Globus pallidus (tissue), 1 donor: ENCODE measurements at places on chromosomes 1 and 21.

GRCh38 chr1:56468518-56468917 is 110.8 kb downstream of the PLPP3 start:
- no peak for DNase-seq

DNA sequence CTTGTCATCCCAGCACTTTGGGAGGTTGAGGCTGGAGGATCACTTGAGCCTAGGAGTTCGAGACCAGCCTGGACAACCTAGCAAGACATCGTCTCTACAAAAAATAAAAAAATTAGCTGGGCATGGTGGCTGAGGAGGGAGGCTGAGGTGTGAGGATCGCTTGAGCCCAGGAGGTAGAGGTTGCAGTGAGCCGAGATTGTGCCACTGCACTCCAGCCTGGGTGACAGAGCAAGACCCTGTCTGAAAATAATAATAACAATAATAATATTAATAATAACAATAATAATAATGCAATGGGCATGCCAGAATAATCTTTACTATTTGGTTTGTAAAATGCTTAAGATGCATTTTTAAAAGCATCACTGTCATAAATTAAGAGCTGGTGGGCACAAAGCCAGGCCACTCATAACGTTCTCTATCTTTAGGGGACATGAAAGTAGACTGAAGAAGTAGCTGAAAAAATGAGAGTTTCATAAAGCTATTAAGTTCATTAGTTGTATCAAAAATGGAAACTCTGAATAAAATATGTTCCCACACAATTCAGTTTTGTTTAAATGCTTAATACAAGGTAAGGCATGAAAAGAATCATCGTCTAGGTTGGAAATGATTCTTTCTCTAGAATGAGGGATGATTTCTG is 51.6 kb upstream of the ITPKB start:
- no peak for DNase-seq

- no peak for DNase-seq
These were observed 13.6 kb downstream of the TUFT1 start for GRCh38 chr1:151553659-151554058.

DNA sequence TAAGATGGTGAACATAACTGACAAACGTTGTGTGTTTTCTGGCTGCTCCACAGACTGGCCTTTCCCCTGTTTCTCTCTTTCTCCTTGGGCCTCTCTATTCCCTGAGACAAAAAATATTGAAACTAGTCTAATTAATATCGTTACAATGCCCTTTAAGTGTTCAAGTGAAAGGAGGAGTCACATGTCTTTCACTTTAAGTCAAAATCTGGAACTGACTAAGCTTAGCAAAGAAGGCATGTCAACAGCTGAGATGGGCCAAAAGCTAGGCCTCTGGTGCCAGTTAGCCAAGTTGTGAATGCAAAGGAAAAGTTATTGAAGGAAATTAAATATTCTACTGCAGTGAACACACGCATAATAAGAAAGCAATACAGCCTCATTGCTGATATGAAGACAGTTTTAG is 32.2 kb upstream of the FCRL3 start:
- DNase-seq, result no peak

DNA sequence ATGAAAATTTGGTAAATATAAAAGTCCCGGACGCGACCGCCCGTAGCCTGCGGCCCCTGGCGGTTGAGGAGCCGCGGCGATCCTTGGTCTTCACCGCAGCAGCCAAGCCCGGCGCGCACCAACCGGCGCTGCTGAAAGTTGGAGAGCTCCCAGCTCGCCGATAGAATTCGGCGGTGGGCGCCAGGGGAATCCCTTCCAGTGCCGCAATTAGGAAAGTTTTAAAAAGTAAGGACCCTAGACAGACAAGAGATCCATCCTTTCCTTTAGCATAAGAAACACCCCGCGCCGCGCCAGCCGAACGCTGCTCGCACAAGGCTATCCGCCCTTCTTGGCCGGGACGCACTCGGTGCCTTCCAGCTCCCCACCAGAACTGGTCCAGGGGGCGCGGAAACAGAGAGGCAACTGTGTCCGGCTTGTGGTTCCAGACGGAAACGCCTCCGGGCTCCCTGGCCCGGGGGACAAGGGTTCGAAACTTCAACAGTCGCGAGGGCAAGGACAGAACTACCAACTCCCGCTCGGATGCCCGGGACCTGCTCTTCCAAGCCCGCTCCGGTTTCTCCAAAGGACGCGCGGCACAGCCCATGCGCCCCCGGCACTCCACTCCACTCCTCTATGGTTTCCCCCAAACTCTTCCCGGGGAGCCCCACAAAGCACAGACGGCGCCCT is 1.7 kb downstream of the FAM78B start:
- DNase-seq, result no peak

DNA sequence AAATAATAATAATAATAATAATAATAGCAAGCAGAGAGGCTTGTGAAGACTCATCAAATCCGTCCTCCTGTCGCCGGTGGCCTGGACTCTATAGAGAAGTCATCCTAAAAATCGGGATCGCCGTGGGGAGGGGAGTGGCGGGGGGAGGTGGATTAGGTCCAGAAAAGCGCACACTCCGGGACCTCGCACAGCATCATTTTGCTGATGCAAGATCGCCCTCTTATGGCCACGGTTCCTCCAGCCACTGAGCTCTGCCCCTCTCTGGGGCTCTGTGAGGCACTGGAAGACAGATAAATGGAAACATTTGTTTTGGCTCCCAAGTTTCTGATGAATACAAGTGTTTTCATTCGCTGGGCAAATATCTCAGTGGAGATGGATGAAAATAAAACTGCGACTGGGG is 612.0 kb downstream of the MATN1 start:
- peak; percentile 34 for DNase-seq

DNA sequence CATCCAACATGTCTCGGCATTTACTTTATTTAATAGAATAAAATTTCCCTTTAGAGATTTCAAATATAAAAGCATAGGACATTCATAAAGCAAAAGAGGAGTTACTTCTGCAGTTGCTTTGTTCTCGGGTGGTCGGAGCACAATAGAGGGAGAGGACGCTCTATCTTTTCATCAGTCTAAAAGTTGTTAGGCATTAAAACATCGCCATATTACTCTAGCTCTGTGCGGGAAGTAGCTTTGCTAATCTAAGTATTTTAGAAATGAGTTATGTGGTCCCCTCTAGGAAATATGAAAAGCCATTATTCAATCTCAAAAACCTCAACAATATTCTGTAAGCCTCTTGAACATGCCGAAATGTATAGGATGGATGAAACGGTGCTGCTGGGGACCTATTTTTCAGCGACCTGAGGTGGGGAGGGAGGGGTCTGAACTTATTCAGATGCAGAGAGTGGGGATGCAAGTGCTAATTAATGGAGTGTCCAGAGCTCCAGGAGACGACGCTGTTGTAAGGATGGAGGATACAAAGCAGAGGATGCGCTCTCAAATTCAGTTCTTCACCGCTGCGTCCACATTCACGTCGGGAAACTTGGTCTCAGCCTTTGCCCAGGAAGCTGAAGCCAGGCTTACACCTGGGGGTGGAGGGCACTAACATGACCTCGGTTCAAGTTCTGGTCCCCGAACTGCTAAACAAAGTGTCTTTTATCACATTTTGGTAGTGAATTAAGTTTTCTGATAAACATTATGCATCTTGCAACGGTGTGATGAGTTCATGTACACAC is 6.3 kb downstream of the CDKN2C start:
- DNase-seq, result peak; percentile 48

DNA sequence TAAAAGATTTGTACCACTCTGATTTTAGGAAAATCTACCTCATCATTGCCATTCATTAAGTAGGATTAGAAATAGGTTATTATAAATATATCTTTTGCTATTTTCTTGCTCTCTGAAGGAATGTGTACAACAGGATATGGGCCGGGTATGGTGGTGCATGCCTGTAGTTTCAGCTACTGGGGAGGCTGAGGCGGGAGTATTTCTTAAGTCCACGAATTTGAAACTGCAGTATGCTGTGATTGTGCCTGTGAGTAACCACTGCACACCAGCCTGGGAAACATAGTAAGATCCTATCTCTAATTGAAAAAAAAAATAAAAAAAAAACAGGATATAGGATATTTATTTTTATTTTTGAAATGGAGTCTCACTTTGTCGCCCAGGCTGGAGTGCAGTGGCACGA is 50.0 kb downstream of the CLIC4 start:
- no peak for DNase-seq

DNA sequence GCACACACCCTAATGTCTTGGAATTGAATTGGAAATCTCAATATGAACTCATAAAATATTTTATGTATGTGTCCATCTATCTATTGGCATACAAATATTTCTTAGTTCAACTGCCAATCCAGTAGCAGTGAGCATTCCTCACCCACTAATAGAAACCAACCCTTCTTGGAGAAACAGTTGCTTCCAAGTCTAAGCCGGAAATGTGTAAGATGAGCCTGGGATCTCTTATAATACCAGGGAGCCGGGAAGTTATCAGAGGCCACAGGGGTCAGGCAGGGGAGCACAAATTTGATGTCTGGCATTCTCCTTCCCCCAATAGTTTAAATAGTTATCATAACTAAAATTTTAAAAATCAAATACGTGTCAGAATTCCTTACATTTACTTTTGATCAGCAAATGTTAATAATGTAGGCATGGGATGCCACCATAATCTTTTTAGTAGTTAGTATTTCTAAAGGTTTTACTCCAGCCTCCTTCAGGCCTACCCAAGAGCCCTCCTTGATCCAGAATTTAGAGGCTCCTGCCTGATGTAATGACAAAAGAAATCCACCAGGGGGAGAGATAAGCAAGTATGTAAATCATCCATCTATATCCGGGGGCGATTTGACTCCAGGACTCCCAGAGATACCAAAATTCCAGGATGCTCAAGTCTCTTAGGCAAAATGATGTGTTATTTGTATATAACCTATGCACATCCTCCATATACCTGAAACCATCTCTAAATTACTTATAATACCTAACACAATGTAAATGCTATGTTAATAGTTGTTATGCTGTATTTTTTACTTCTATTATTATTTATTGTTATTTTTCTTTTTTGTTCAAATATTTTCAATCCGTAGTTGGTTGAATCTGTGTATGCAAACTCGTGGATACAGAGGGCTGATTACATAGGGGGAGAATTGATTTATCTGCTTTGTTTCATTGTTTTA is 218.7 kb upstream of the COA6 start:
- DNase-seq, result peak; percentile 58

- no peak for DNase-seq
These were observed 67.9 kb upstream of the PPM1J start for GRCh38 chr1:112783059-112783458.

GRCh38 chr1:218394416-218394815 is 49.3 kb downstream of the TGFB2 start:
- no peak for DNase-seq

DNA sequence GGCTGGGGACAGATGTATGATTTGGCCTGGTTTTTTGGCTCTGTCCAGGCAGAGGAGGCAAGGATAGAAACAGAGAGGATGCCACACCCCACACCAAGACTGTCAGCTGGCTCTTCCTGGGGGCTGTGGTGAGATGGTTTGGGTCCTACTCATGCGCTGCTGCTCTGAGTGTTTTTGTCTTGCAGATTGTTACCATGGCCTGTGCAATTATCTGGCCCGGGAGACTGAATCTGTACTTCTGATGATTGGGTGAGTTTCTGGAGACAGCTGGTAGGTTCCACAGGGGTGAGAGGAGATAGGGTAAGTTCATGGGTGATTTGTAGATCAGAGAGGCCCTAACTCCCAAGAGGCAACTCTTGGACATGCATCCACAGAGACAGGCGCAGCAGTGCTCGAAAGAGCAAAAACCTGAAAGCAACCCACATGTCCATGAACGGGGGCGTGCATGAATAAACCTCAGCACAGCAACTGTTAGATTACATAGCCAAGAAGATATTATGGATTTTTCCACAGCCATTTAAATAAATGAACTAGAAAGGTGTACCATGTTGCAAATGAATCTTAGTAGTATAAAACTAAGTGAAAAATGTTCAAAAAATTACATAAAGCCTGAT is 17.8 kb downstream of the AADACL4 start:
- DNase-seq, result no peak

- DNase-seq, result peak; percentile 32
These were observed 15.5 kb downstream of the CHI3L2 start for GRCh38 chr1:111242805-111243523.

GRCh38 chr1:158932171-158932570 is 819 bp downstream of the PYHIN1 start:
- no peak for DNase-seq

GRCh38 chr1:52424231-52424636 is 19.8 kb downstream of the PRPF38A start:
- DNase-seq, result no peak

- no peak for DNase-seq
These were observed 12.0 kb downstream of the SLC35D1 start for GRCh38 chr1:67041841-67042503.

DNA sequence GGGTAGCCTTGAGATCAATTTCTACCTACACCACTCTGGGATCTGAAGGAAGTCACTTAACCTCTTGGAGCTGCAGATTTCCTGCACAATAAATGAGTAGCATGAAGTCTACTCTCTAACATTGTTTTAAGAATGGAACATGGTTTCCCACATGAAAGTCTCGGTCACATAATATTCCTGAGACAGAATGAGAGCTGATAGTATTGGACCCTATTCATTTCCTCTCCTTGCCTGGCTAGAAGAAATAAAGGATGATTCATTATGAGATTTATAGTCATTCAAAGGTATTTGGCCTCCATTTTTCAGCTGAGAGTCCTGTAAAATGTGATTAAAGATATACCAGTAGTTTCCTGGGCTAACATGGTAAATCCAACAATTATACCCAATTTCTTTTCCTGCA is 56.7 kb downstream of the ARHGAP29 start:
- DNase-seq, result no peak

DNA sequence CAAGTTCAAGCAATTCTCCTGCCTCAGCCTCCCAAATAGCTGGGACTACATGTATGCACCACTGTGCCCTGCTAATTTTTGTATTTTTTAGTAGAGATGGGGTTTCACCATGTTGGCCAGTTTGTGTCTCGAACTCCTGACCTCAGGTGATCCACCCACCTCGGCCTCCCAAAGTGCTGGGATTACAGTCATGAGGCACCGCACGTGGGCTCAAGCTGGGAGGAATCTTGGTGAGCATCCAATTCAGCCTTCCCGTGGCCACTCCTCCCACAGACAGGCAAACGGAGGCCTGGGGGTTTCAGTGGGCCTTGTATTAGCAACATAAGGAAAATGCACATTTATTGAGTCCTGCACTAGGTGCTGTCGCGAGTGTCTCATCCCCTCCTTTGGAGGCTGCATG is 24.5 kb upstream of the VWA5B1 start:
- DNase-seq, result no peak

DNA sequence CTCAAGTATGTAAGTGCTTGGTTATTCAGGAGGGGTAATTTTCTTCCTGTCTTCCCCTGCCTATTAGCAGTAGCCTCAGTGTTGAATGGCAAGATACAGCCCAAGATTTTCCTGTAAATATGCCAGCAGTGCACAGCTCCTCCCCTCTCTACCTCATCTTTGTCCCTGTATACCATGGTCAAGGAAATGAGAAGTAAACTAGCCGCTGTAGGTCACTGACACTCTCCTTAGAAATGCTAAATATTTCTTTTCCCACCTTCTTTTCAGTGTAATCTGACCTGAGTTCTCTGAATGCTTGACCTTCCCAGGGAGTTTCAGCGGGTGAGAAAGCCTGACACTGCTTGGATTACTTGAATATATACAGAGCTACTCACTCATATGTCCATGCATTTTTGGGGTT is 84.1 kb upstream of the ZNF326 start:
- DNase-seq, result no peak

GRCh38 chr1:245019910-245020486 is 134.8 kb upstream of the KIF26B start:
- DNase-seq, result no peak
